SJSA1 (cell line): ENCODE measurements at places on chromosomes 6 and 20. TPM values are rescaled to one million over a fixed set of nuclear protein-coding genes. Genes with fewer than 3 reads are reported as not detected.

Gene SAMD10
- total RNA-seq: 0.41 and 0.47 TPM in 2 replicates

Gene IL17F
- not detected in 2 replicates for total RNA-seq

Gene OR2B6
- not detected in 2 replicates for total RNA-seq

Gene CST4
- total RNA-seq: not detected in 2 replicates

DNA sequence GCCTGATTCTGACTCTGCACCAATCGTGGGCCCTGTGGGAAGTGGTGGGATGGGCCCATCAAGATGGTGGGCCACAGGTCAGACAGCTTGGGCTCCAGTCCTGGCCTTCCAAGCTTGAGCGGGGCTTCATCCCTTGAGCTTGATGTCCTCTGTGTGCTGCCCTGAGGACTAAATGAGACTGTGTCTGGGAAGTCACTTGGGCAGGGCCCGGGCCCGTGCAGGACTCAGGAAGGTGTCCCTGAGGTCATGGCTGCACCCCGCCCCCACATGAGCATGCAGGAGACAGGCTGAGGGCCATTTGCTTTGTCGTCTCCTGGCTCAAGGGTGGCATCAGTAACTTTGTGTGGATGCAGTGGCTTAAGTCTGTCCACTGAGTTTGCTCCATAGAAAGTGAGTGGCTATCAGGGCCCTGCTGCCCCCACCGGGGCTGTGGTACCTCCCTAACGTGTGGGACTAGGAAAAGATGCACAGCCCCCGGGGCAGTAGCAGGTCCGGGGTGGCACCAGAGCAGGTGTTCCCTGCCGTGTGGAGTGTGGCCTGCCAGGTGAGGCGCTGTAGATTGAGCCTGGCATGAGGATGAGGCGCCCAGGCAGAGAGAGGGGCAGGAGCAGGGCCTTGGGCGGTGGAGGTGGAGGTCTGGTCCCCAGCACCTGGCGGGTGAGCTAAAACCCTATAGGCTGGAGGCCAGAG lies 298.6 kb downstream of the TAF4 start:
- peaks cover 29% of the 10 kb centered on the region for H3K27me3 ChIP-seq
- no peak overlapping the region for H3K27ac ChIP-seq
- DNase-seq: no peak
- H3K36me3 ChIP-seq: no peaks in the 10 kb centered on the region

- no peaks in the 10 kb centered on the region for H3K36me3 ChIP-seq
- H3K4me3 ChIP-seq: no peak overlapping the region
- H3K4me1 ChIP-seq: no peaks in the 10 kb centered on the region
- H3K27ac ChIP-seq: no peak overlapping the region
Observed at GRCh38 chr6:25903467-25904099, 26.9 kb downstream of the SLC17A2 start.

- H3K4me1 ChIP-seq: peaks cover 36% of the 10 kb centered on the region
- no peak overlapping the region for H3K4me3 ChIP-seq
- no peaks in the 10 kb centered on the region for H3K27me3 ChIP-seq
- H3K27ac ChIP-seq: peak overlapping the region; percentile 80
- peak; percentile 94 for DNase-seq
Observed at GRCh38 chr20:41177636-41178035, 40.3 kb downstream of the PLCG1 start.

GRCh38 chr6:26388014-26388413 lies 5.1 kb downstream of the BTN2A2 start:
- no peak overlapping the region for H3K4me3 ChIP-seq
- H3K4me1 ChIP-seq: peaks cover 29% of the 10 kb centered on the region
- no peaks in the 10 kb centered on the region for H3K27me3 ChIP-seq
- peak; percentile 65 for DNase-seq
- peak overlapping the region; percentile 93 for H3K27ac ChIP-seq

- DNase-seq: no peak
- peak overlapping the region; percentile 34 for H3K4me3 ChIP-seq
- peaks cover 42% of the 10 kb centered on the region for H3K27me3 ChIP-seq
Observed at GRCh38 chr20:21101453-21101931, 4.7 kb downstream of the LINC00237 start.

GRCh38 chr20:25025986-25026605 lies 31.8 kb downstream of the ACSS1 start:
- H3K4me1 ChIP-seq: no peaks in the 10 kb centered on the region
- no peaks in the 10 kb centered on the region for H3K27me3 ChIP-seq
- no peak overlapping the region for H3K4me3 ChIP-seq

- DNase-seq: no peak
- H3K4me3 ChIP-seq: no peak overlapping the region
- H3K27me3 ChIP-seq: no peaks in the 10 kb centered on the region
- H3K4me1 ChIP-seq: peaks cover 21% of the 10 kb centered on the region
Observed at GRCh38 chr6:28401172-28401571, 1.6 kb upstream of the ZSCAN12 start.

- peaks cover 12% of the 10 kb centered on the region for H3K4me1 ChIP-seq
- no peaks in the 10 kb centered on the region for H3K36me3 ChIP-seq
- peak; percentile 29 for DNase-seq
- no peaks in the 10 kb centered on the region for H3K27me3 ChIP-seq
Observed at GRCh38 chr6:13496513-13497190, 9.3 kb upstream of the GFOD1 start.

- H3K27me3 ChIP-seq: no peaks in the 10 kb centered on the region
- no peak for DNase-seq
- no peak overlapping the region for H3K4me3 ChIP-seq
- H3K4me1 ChIP-seq: no peaks in the 10 kb centered on the region
- no peaks in the 10 kb centered on the region for H3K36me3 ChIP-seq
Observed at GRCh38 chr6:21147995-21148394, 445.6 kb upstream of the SOX4 start.

GRCh38 chr6:20211941-20212391 lies 303 bp downstream of the MBOAT1 start:
- no peak for DNase-seq
- peak overlapping the region; percentile 78 for H3K4me3 ChIP-seq
- H3K4me1 ChIP-seq: peaks cover 33% of the 10 kb centered on the region
- peaks cover 14% of the 10 kb centered on the region for H3K36me3 ChIP-seq
- no peaks in the 10 kb centered on the region for H3K27me3 ChIP-seq
- H3K27ac ChIP-seq: peak overlapping the region; percentile 87

DNA sequence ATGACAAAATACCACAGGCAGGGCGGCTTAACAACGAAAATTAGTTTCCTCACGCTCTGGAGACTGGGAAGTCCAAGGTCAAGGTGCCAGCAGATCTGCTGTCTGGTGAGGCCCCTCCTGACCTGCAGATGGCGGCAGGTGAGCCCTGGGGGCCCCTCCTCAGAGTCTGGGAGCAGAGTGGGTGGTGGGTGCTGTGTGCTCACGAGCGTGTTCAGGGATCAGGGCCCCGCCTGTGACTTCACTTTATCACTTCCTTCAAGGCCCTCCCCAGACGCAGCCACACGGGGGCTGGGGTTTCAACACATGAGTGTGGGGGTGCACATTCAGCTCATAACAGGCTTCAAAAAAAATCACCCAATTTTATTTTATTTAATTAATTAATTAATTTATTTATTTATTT lies 39.3 kb downstream of the SLC2A4RG start:
- H3K27me3 ChIP-seq: no peaks in the 10 kb centered on the region
- no peak overlapping the region for H3K27ac ChIP-seq
- H3K4me1 ChIP-seq: peaks cover 15% of the 10 kb centered on the region
- DNase-seq: no peak
- H3K36me3 ChIP-seq: no peaks in the 10 kb centered on the region

DNA sequence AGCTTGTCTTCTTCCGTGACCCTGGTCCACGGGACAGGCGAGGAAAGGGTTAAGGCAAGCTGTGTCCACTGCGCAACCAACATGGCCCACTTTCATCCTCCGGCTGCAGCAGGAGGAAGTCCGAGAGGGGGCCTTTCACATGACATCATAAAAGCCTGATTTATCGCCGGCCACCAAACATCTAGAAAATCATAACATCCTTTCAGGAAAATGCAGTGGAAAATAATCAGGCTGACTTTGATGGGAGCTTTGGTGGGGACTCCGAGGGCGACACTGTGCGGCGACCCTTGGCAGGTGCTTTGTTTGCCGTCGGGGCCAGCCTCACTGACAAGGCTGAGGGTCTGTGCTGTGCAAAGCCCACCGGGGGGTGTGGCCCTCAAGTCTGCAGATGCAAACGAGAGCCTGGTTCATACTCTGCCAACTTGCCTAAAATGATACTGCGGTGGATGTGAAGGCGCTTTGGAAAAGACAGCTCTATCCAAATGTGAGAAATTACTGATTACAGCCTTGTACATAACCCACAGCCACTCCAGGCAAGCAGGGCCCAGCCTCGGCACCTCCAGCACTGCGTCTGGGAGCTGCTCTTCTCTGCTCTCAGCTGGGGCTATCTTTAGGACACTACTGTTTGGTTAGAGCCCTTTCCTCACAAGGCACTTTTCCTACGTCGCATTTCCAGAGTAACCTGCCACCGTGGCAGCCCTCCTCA lies 25.7 kb downstream of the FOXC1 start:
- DNase-seq: no peak
- H3K4me3 ChIP-seq: no peak overlapping the region
- no peaks in the 10 kb centered on the region for H3K36me3 ChIP-seq
- no peaks in the 10 kb centered on the region for H3K27me3 ChIP-seq
- H3K27ac ChIP-seq: no peak overlapping the region
- peaks cover 9% of the 10 kb centered on the region; the same call in 1 of the 2 replicates for H3K4me1 ChIP-seq

GRCh38 chr6:157660414-157660813 lies 162.6 kb upstream of the SNX9 start:
- H3K27ac ChIP-seq: no peak overlapping the region
- H3K4me1 ChIP-seq: no peaks in the 10 kb centered on the region
- DNase-seq: no peak
- H3K36me3 ChIP-seq: no peaks in the 10 kb centered on the region
- H3K27me3 ChIP-seq: no peaks in the 10 kb centered on the region
- H3K4me3 ChIP-seq: no peak overlapping the region

DNA sequence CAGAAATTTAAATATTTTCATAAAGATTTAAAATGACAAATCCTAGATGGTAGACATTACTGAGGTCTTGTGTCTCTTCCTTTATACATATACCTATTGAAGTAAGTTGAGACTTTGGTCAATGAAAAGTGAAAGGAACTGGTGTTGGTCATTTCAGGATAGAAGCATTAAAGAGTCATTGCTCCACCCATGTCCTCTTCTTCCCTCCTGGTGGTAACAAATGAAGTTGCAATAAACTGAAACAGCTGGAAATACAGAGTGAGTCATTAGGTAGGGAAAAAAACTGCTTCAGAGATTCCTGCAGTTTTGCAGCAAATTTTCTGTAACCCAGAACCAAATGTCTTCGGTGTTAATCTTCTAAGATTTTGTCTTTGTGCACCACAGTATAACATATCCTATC lies 448.0 kb downstream of the EYS start:
- H3K4me1 ChIP-seq: no peaks in the 10 kb centered on the region
- no peaks in the 10 kb centered on the region for H3K36me3 ChIP-seq
- no peak overlapping the region for H3K4me3 ChIP-seq
- H3K27ac ChIP-seq: no peak overlapping the region
- H3K27me3 ChIP-seq: no peaks in the 10 kb centered on the region
- no peak for DNase-seq

DNA sequence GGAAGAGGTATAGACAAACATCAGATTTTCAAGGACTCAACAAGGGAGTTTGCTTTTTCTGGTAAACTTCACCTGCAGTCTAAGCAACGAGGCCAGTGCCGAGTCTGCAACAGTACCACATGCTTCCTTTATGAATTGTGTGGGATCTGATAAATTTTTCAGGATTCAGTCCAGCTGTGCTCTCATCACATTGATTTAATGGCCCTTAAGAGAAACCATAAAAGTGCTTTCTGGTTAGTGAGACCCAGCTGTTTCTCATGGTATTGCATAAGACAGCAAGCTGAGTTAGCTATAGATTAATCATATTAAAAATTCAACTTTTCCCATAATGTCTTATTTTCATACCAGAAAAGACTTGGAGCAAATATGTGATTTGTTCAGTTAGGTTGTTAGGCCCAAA lies 291.4 kb downstream of the CENPW start:
- no peaks in the 10 kb centered on the region for H3K27me3 ChIP-seq
- H3K27ac ChIP-seq: no peak overlapping the region
- no peaks in the 10 kb centered on the region for H3K4me1 ChIP-seq
- no peaks in the 10 kb centered on the region for H3K36me3 ChIP-seq
- DNase-seq: no peak
- H3K4me3 ChIP-seq: no peak overlapping the region

DNA sequence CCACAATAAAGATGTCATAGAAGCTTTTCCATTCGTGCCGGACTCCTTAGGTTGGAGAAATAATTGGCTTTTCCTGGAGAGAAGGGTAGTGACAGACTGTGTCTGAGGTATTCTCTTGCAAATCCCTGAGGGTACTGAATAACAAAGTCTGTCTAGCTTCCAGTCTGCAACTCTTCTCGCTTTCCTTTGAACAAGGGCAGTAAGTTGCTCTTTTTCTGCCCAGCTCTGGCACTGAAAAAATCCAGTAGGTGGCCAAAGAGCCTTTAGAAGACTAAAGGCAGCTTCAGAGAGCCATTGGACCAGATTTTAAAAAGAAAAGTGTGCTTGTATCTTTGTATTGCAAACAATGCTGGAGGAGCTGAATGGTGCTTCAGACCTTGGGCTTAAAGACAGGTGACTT lies 20.7 kb upstream of the RREB1 start:
- 0 out of 2 replicates have a peak, but pooled peaks cover 6% of the 10 kb centered on the region for H3K4me1 ChIP-seq
- no peak overlapping the region for H3K27ac ChIP-seq
- H3K27me3 ChIP-seq: no peaks in the 10 kb centered on the region
- peak overlapping the region; percentile 11 for H3K4me3 ChIP-seq
- no peaks in the 10 kb centered on the region for H3K36me3 ChIP-seq

DNA sequence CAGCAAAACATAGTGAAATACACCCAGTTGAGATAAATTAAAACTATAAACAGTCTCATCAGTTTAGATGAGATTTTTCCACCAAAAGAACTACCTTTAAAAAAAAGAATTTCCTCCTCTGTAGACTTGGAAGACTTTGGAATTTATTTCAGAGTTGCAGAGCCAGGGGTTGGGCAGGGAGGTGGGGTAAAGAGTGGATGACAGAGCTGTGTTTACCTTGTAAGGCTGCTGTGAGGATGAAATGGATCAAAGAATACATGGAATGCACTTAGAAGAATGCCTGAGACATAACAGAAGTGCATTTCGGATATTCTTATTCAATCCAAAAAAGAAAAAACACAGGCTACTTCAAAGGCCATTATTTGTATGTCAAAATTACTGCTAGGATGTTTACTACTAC lies 6.4 kb upstream of the LY86 start:
- no peaks in the 10 kb centered on the region for H3K27me3 ChIP-seq
- no peak for DNase-seq
- no peak overlapping the region for H3K27ac ChIP-seq
- no peak overlapping the region for H3K4me3 ChIP-seq
